ENCODE measurements at places on chromosomes 16 and 17.
A peak's percentile ranks its signal among the peaks of the same experiment; 100 is the strongest.

DNA sequence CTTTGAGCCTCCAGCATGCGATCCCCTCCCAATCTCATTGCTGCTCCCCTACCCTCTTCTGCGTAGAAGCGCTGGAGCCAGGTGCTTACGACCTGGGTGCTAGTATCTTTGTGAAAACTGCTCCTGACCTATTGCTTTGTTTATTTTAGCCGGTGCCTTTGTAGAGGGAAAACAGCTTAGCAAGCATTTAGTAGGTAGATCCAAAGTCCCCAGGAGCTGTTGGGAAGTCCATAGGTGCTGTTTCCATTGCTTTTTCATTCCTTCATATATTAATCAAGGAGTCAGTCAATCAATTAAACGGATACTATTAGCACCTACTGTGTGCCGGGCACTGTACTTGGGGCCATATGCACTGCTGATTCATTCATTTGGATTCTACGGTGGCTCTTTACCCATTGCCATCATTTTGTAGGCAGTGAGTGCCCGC is 497.6 kb downstream of the WWOX start:
- DNase-seq: no peak

GRCh38 chr16:85448557-85449190 is 164.4 kb upstream of the GSE1 start:
- peak; percentile 41 for DNase-seq

- DNase-seq: no peak
Measured at GRCh38 chr17:77210331-77210730, 69.6 kb downstream of the SEC14L1 start.

GRCh38 chr16:51051671-51052070 is 99.4 kb downstream of the SALL1 start:
- no peak for DNase-seq

GRCh38 chr16:87464691-87465300 is 28.0 kb downstream of the ZCCHC14 start:
- peak; percentile 30 for DNase-seq

DNA sequence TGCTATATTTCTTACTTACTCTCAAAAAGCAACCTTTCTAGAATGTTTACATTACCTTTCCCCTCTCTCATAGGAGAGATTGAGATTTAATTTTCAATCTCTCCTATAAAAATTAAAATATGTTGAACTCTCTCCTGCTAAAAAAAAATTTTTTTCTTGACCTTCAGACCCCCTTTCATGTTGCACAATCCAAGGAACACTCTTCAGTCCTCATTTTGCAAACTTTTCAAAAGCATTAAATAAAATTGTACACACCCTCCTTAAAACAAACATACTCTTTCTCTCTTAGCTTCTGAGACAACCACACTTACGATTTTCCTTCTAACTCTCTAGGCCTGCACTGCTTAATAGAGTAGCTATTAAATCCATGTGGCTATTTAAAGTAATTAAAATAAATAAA is 8.6 kb upstream of the ABCA6 start:
- DNase-seq: no peak

- DNase-seq: no peak
Measured at GRCh38 chr16:88978608-88979346, 1.8 kb upstream of the CBFA2T3 start.

GRCh38 chr16:14650629-14651028 is 17.9 kb downstream of the BFAR start:
- DNase-seq: no peak

- no peak for DNase-seq
Measured at GRCh38 chr17:37532756-37533155, 43.1 kb downstream of the DUSP14 start.

GRCh38 chr16:89921131-89921701 is 1.9 kb upstream of the TUBB3 start:
- no peak for DNase-seq

- DNase-seq: peak; percentile 68
Measured at GRCh38 chr17:1629504-1630310, 1.1 kb upstream of the SLC43A2 start.

Data from activated CD4-positive, alpha-beta T cell treated with anti-CD3 and anti-CD28 coated beads, Interleukin-2, amount 50 U/mL, for 1 hour (primary cell).